ENCODE measurements at places on chromosomes 13 and 19.

- DNase-seq = no peak
Measured at GRCh38 chr19:52590728-52591127, 20.6 kb downstream of the ZNF701 start.

- DNase-seq = no peak
Measured at GRCh38 chr19:2867025-2867991, at the start of gene ZNF556. ZNF556 (plus strand) TSS chr19:2867335; CDS start chr19:2867422, 87 bp downstream.

GRCh38 chr19:383922-384798 lies 24.8 kb downstream of the C2CD4C start:
- DNase-seq = peak; percentile 84

DNA sequence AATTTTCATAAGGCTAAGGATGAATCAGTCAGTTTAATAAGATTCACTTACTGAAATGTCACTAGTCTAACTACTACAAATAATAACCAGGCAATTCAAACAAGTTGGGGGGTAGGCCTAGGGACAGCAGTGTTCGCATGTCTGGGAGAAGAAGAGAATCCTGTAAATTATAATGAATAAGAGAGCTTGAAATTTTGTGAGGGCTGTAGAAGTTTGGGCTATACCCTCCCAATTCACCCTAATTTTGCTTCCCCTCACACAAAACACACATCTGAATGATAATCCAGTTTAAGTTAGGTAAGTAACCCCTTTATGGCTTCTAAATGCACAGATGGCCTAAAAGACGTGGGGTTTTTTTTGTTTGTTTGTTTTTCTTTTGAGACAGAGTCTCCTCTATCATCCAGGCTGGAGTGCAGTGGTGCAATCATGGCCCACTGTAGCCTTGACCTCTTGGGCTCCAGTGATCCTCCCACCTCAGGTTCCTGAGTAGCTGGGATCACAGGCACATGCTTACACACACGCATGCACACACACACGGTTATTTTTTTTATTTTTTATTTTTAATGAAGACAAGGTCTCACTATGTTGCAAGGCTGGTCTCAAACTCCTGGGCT lies 69.9 kb downstream of the TBC1D4 start:
- no peak for DNase-seq

DNA sequence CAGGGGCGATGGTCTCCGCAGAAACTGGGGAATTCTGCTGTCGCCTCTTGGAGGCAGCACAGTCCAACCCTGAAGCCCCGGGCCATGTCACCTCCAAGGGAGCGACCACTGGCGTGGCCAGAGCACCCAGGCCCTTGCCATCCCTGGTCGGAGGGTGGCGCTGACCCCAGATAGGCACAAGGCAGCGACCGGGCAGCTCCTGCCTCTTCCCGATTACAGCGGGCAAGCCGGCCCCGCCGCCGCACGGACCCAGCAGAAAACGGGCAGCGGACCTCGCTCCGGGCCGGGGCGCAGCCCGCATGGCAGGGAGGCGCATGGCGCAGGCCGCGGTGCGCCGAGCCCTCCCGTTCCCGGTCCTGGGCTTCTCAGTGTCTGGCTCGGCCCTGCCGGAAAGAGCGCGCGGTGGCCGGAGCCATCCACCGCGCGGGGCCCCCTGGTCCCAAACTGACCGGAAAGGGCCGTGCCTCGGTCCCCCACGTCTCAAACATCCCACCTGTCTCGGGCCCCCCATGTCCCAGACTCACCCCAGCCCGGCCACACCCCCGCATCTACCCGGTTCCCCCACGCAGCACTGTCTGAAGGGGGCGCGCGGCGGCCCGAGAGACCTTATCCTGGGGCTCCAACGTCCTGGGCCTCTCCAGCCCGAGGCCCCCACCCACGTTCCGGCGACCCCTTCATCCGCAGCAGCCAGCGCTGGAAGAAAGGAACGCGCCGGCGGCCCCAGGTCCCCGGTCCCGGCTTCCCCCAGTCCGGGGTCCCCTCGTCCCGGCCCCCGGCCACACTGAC lies 727 bp downstream of the CERS1 start:
- DNase-seq = peak; percentile 83

DNA sequence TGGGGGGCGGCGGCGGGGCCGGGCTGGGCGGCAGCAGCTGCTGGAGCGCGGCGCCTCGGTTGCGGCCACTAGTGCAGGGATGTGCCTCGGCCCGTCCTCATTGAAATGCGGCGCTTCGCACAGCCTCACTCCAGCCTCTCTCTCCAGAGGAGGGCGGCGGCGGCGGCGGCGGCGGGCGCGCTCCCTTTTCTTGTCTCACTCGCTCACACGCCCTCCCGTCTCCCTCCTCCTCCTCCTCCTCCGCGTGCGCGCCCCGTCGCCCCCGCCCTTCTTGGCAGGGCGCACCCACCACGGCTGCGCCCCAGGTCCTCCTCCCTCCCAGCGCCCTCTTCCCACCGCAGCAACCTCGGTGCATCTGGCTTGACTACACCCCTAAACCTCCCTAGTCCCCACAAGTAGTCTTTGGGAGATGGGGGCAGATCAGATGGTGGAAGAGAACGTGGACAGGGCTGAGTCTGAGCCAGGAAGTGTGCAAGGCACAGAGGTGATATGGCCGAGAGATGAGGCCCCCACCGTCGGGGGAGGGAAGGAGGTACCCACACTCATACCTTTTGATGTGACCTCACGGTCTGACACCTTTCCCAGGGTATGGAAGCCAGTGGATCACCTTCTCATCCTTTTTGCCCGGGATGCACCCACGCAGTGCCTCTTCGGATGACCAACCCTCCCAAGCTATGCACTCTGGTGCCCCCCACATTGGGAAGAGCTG lies at the start of gene DCLK1:
TSS of gene DCLK1 (minus strand) at position 161 of the 709 bp plus-strand sequence.
- DNase-seq = peak; percentile 89

DNA sequence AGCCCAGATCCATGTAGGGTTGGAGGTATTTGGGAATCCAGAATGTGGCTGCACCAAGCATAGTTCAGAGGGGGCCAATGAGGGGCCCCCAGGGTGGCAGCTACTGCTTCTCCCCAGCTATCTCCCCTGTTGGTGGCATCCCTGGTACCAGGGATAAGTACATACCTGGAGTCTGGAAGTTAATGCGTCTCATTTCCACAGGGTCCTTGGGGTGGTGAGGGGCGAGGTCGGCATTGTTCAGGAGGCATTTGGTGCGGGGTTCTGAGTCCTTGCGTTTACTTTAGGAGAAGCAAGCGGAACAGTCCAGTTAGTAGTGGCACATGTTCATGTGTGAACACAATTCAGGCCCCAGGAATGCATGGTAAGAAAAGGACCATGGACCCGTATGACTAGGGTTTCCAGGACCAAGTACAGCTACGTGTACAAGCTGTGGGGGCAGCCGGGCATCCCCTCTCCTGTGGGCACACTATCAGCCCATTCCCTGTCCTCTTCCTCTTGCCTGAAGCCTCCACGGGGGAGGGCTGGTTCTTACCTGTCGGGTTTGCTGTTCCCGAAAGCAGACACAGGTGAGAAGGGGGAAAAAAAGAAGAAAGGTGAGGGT lies 122.3 kb downstream of the PTPRS start:
- DNase-seq = no peak

DNA sequence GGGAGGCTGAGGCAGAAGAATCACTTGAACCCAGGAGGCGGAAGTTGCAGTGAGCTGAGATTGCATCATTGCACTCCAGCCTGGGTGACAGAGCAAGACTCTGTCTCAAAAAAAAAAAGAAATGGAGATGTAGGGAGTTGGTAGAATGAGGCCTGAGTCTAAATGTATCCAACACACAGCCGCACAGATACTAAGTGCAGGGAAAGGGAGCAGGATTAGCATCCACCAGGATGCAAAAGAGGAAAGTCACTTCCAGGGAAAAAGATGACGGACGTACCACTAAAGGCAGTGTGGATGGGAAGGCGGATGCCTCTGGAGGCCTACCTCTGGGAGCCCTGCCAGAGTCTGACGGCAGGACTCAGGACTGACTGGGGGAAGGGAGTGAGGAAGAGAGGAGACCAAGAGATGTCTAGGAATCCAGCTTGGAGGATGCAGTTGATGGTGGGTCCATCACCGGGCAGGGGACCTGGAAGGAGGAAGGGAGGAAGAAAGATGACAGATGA lies 6.8 kb downstream of the FAM98C start:
- DNase-seq = no peak

DNA sequence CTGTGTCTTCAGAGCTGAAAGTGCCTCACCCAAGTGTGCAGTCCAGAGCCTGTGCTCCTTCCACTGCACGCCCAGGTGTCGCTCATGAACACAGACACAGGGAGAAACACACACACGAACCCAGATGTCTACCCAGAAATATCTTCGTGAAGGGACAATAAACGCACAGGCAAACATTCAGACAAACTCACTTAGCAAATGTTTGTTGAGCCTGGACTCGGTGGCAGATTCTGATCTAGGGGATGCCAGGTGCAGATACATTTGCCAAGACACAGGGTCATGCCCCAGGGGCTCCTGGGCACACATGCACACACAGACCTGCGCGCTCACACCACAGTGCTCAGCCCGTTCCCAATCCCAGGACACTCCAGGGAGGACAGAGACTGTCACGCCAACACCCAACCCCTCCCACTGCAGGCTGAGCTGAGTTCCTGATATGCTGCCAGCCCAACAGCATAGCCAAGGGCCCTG lies 31.9 kb downstream of the SCGB2B2 start:
- no peak for DNase-seq

DNA sequence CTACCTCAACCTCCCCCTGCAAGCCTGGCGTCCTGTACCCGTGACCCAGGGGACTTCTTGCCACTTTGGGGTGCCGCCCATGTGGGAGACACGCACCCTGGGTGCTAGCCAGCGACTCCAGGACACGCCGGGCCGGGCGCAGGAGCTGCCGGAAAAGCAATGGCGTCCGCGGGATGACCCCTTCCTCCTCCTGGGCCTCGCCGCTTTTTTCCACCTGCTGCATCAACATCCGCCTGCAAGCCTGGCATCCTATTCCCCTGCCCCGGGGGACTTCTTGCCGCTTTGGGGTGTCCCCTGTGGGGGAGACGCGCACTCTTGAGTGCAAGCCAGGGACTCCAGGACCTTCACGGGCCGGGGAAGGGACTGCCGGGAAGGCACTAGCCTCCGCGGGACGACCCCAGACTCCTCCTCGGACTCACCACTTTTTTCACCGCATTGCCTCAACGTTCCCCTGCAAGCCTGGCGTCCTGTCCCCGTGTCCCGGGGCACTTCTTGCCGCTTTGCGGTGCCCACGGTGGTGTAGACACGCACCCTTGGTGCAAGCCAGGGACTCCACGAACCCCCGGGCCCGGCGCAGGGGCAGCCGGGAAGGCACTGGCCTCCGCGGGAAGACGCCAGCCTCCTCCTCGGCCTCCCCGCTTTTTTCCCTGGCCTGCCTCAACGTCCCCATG lies 237.8 kb downstream of the TUBA3C start:
- DNase-seq = no peak

GRCh38 chr13:59658027-59658737 lies 505.5 kb downstream of the DIAPH3 start:
- DNase-seq = no peak

- DNase-seq = no peak
Measured at GRCh38 chr13:45713106-45713690, 11.1 kb downstream of the CBY2 start.

DNA sequence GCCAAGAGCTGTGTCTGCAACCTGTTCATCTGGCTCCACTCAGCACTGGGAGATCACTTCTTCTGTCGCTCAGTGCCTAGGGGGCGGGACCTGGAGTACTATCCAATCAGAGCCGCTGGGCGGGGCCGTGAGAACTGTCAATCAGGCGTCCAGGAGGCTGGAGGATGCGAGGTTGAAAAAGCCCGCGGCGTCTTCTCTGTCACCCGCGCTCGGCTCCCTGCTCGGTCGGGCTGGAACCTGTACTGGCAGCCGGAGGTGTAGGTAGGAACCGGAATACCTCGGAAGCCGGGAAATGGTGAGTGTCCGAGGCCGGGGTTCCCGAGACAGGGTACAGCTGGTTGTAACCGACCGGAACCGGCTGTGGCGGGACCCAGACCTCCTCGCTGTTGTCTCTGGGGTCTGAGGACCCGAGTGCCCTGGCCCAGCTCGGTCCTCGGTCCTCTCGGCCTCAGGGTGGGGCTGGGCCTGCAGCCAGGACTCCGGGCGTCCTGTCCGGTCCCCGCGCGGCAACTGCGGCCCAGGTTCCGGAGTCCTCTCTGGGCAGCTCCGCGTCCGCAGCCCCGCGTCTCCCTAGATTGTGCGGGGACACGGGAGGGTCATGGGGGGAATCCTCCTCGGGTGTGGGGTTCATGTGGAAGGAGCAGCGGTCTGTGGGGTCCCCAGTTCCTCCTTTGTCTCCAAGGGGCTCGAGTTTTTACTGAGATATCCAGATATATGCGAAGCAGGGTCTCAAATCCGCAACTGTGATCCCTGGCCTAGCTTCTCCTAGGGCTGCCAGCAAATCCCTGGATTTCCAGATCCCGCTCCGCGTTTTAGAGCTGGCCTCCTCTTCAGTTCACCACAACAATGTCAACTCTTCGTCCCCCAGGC lies 42.6 kb downstream of the ZNF627 start:
- DNase-seq = peak; percentile 96

DNA sequence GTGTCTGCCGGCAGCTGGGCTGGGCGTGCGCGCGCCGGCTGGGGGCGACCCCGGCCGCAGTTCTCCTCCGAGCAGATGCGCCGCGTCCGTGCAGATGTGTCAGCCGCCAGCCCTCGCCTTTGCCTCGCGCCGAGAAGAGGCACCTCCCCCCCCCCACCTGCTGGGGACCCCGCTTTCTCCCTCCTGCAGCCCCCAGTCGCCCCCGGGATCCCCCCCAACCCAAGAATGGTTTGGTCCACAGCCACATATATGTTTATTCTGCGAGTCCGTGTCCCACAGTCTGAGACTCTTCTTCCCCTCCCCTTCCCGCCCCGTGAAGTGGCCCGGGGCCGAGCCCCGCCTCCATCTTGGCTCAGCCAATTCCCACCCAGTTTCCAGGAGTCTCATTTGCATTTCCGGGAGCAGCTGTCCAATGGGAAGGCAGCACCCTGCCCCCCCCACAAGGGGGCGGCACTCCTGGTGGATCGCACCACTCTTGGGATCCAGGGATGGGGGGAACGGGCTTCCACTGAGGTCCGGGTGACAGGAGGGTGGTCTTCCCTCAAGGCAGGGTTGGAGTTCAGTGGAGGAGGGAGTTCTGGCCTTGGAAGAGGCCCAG lies 8.6 kb downstream of the ISOC2 start:
- DNase-seq = peak; percentile 95

DNA sequence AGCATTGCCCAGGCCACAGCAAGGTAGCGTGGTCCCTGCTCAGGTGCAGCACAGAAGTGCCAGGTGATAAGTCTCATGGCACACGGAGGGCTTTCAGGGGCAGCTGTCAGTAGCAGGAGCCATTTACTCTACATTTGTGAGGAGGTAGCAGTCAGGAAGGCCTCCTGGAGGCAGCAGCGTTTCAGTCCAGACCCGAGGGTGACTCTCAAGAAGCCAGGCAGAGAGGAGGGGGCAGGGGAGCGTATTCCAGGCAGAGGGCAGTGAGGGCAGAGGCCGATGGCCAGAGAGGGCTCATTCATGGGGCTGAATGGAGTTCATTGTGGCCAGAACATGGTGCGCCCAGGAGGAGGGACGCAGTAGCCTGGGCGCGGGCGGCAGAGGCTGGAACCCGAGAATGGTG lies 8.9 kb downstream of the PIAS4 start:
- DNase-seq = no peak

DNA sequence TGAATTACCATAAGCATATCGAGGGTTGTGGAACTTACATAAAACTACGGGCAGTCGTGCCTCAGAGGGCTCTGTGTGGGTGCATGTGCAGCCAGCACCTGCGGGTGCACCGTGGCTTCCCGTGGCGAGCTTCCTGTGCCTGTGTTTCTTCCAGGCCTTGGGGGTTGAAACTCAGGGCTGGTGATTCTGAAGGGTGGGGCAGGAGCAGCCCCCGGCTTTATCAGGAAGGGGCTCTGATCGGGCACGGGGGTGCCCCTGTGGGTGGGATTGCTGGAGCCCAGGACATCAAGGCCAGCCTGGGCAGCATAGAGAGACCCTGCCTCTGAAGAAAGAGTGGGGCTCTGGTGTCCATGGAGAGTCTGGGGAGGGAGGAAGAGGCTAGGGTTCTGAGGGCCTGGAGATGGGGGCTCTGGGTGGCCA lies 11.1 kb downstream of the ATP4B start:
- DNase-seq = no peak

GRCh38 chr13:114102131-114102520 lies 30.3 kb downstream of the RASA3 start:
- DNase-seq = no peak

All from retina (tissue), 1 donor.